ENCODE measurements at places on chromosomes 3 and 15.

- DNase-seq, result no peak
These were observed 19.0 kb downstream of the NSUN3 start for GRCh38 chr3:94081884-94082283.

DNA sequence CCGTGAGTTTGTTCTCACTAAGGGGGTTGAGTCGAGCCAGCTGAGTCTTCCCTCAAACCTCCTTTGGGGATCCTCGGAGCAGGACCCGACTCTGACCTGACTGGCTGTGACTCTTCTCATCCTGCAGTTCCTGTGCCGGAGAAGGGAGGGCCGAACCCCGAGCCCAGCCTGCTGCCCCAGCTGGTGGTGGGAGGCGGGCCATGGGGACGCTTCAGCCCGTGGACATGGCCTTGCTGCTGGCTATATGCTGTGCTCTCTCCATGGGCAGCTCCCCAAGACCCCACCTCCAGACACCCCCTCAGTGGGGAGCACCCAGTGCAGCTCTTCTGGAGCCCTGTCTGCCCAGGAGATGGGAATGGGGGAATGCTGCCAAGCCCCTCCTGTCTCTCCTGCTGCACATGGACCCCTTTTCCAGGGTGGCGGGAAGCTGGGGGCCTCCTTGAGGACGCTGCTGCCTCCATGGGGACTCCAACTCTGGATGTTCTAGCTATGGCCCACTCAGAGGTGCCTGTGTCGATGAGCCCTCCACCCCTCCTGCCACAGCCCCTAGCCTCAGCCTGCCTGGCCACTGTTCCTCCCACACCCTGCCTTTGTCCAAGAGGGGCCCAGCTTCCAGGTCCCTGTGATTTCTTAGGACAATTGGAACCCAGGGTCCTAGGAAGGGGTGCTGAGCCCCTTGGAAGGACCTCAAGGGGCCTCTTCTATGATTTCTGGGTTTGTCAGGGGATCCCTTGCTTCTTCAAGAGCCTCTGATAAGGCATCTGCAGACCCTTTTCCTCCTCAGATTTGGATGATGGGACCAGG is 12.8 kb downstream of the C15orf39 start:
- DNase-seq, result no peak

GRCh38 chr15:58870451-58870850 is 63.0 kb downstream of the SLTM start:
- DNase-seq, result no peak

DNA sequence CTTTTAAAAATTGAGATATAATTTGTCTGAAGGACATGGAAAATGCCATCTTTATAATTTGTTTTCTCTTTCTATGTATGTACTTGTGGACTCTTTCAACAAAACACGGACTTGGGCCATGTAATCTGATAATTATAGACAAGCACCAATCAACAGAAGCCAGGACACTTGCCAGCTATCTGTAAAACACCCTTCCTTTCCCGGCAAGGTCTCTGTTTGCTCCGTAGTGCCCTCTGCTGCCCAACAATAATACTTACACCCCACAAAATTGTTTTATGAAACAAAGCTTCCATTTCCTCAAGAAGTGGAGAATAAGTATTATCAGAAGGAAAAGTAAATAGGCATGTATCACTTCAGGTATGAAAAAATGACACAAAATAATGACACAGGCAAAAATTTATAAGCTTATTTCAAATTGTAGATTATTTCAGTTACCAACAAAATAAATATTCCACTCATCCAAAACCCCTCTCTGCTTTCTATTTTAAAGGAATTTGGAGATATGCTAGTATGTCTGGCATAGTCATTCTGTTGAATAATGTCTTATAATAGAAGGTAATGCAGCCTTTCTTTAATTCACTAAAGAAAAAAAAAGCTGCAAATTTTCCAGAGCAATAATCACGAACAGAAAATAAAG is 32.8 kb downstream of the MYH15 start:
- DNase-seq, result peak; percentile 62

DNA sequence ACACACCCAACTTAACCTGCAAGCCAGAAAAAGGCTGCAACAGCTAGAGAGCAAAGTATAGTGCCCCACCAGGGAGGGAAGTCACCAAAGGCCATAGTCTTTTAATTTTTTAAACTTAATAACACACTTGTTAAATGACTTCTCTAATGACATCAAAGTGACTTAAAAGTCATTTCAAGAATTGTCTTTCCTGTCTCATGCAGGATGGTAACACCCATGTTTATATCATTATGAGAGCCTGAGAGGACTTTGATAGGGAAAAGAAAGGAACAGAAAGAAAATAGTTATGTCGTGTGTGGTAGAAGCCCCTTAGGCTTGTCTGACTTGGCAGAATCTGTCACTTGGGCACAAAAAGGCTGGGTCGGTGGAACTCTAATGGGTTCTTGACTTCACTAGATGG is 57.9 kb upstream of the C2CD4B start:
- no peak for DNase-seq

- no peak for DNase-seq
These were observed 691.2 kb downstream of the TBL1XR1 start for GRCh38 chr3:176505878-176506621.

- DNase-seq, result no peak
These were observed 782.2 kb downstream of the VGLL3 start for GRCh38 chr3:86208772-86209171.

DNA sequence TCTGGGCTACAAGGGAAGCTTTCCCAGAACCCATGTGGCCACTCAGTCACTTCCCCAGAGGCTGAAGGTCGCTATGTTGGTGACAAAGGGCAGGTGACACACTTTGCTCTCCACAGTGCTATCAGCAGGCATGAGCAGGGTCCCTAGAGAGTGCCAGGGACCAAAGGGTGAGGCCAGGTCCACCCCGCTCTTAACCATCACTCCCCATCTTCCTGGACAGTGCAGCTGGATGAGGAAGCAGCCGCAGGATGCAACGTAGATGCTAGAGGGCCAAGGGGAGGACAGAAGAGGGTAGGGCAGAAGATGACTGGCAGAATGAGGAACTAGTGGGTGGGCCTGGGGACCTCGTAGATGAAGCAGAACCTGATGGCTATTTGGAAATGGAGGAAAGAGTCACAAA is 13.6 kb upstream of the LTF start:
- no peak for DNase-seq

GRCh38 chr3:81612768-81613167 is 148.7 kb downstream of the GBE1 start:
- DNase-seq, result no peak

Data from HT1080 (cell line).